IPS-NIHi11 (cell line): ENCODE measurements at places on chromosomes 2 and 18.

- no peak for DNase-seq
Observed at GRCh38 chr2:188426121-188426520, 134.4 kb downstream of the GULP1 start.

- DNase-seq: no peak
Observed at GRCh38 chr2:177353187-177353478, 39.4 kb upstream of the AGPS start.

GRCh38 chr2:233811732-233812131 lies 33.6 kb downstream of the MROH2A start:
- DNase-seq: no peak

DNA sequence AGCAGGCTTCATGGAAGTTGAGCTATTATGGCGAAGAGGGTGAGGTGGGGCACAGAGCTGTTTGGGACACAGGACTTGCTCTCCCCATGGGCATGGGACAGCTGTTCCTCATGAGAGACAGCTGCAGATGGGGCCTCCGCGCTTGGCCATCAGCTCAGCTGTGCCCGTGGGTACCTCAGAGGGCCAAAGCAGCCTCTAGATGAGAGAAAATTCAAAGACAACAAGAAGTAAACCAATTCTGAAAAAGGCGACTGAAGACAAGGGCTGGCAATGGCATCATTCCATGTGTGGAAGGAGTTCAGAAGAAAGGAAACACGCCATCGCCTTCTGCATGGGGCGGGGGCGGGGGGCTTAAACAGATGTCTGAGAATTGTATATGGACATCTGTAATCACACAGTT lies 136.2 kb downstream of the BCL2 start:
- no peak for DNase-seq

DNA sequence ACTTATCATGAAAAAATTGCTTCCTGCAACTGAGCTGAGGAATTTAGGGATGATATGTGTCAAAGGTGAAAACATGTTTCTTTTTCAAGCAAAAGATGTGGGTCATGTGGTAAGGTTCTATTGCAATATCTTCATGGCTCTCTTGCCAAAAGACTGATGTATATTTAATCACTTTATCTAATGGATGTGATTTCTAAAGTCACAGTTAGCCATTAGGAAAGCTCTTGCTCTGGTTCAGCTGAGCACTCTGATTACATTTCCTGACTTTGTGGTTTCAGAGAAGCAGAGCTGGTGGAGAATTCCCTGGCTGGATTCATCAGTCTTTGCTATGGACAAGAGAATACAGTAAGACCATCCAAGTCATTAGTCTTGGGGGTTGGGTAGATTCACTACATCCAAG lies 24.4 kb downstream of the SCN9A start:
- no peak for DNase-seq

DNA sequence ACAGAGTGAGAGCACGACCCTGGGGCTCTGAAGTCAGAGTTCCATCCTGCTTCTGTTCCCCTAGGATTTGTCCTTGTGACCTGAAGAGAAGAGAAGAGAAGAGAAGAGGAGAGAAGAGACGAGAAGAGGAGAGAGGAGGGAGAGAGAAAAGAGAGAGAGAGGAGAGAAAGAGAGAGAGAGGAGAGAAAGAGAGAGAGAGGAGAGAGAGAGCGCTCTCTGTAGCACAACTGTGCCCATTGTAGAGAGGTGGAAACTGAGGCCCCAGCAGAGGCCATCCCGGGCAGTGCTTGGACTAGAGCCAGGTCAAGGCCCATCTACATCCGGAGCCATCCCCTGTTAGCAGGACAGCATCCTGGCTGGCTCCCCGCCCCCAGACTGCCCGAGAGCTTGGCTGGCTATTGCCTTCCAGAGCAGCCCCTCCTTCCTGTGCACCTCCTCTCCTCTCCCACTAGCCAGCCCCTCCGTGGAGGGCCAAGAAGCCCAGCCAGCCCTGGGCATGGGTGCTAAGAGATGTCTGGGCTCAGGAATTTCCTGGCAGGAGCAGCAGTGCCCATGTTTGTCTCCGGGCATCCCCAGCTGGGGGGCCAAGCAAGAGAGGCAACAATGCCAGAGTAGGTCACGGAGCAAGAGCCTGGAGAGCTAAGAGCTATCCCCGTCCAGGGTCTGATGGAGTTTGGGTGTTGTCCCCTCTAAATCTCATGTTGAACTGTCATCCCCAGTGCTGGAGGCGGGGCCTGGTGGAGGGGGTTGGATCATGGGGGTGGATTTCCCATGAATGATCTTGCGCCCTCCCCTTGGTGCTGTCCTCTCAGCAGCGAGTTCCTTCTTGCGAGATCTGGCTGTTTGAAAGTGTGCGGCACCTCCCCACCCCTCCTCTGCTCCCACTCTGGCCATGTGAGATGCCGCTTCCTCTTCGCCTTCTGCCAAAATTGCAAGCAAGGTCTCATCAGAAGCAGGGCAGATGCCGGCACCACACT lies 18.2 kb upstream of the GPR55 start:
- no peak for DNase-seq

GRCh38 chr2:68412127-68412819 lies 47.2 kb downstream of the PLEK start:
- no peak for DNase-seq

GRCh38 chr2:131584940-131585339 lies 57.3 kb downstream of the CCDC74A start:
- DNase-seq: no peak
